ENCODE measurements at places on chromosomes 12 and 14.

DNA sequence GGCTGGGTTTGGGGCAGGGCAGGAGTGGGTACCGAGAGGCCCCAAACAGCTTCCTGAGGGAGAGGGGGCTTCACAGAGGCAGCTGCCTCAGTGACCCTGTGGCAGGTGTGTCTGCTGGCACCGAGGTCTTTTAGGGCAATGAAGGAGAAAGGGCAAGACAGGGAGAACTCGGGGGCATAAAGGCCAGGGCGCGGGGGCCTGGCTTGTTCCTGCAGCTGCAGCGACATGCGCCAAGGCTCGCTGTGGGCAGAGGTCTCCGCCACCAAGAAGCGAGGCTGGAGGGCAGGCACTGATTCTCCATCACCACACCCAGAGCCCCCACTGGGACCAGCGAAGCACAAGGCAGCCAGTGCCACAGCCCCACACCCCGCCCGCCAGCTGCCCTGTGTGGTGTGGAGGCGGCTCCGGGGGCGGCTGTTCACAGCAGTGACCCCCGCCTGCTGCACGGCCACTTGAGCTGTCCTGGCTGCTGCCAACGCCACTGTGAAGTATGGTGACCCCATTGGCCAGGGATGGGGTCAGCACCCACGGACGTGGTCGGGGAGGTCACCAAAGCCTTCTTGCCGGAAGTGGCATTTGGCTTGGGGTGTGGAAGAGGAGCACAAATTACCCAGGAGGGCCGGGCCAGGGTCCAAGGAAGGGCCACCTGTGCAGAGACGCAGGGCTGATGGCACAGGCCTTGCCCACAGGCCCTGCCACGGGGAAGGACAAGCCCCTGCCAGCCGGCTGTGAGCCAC is 16.4 kb downstream of the BAG5 start:
- DNase-seq: no peak

- DNase-seq: no peak
These were observed 23.6 kb upstream of the OR4K2 start for GRCh38 chr14:19851365-19851764.

DNA sequence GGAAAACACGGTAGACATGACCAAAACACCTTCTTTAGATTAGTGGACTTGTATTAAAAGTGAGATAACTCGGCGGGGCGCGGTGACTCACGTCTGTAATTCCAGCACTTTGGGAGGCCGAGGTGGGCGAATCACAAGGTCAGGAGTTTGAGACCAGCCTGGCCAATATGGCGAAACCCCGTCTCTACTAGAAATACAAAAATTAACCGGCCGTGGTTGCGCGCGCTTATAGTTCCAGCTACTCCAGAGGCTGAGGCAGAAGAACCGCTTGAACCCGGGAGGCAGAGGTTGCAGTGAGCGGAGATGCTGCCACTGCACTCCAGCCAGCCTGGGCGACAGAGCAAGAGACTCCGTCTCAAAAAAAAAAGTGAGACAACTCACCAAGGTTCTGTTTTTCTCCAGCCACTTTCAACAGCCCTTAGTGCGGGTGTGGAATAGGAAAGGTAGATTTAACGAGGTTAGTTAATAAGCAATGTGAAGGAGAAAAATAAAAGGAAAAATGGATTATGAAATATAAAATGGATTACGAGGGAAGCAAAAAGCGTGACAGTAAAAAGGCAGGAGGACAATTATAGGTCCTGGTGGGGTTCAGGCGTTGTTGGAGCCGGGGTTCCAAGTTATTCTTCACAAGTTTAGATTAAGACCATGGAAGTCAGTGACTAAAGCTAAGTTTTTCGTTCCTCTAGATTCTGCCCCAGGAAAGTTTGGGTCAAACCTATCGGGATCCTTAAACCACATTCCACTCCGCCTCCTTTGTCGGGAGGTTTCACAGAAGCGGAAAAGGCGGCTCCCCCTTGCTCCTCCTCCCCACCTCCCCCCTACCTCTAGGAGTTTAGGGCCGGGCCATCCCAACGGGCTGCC is 534 bp downstream of the PPP2R3C start:
- no peak for DNase-seq

DNA sequence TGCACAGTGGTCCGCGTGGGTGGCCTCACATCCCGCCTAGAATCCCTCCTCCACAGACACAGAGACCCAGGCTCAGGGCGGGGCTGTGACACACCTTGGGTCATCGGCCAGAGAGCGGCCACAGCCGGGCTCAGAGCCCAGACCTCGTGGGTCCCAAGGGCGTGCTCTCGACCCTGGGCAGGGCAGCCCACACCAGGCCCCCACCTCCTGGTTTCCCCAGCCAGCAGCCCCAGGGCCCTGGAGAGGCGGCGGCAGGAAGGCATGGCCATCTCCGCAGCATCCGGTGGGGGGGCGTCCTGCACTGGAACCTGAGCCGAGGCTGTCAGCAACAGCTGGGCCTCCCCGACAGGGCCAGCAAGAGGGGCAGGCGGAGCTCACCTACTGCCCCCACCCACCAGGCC is 15.2 kb downstream of the JAG2 start:
- DNase-seq: no peak

DNA sequence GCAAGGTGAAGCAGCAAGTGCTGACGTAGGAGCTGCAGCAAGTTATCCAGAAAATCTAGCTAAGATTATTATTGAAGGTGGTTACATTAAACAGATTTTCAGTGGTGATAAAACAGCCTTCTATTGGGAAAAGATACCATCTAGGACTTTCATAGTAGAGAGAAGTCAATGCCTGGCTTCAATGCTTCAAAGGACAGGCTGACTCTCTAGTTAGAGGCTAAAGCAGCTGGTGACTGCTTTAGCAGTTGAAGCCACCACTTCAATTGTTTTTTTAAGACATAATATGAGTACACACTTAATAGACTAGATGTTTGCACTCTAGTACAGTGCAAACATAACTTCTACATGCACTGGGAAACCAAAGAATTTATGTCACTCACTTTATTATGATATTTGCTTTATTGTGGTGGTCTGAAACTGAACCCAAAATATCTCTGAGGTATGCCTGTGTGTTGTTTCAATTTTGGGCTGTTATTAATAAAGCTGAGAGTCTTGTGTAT is 1026.9 kb upstream of the FOXG1 start:
- DNase-seq: no peak

- no peak for DNase-seq
These were observed 11.3 kb upstream of the SAMD4A start for GRCh38 chr14:54555651-54556050.
